ENCODE measurements at places on chromosomes 3 and 15.

DNA sequence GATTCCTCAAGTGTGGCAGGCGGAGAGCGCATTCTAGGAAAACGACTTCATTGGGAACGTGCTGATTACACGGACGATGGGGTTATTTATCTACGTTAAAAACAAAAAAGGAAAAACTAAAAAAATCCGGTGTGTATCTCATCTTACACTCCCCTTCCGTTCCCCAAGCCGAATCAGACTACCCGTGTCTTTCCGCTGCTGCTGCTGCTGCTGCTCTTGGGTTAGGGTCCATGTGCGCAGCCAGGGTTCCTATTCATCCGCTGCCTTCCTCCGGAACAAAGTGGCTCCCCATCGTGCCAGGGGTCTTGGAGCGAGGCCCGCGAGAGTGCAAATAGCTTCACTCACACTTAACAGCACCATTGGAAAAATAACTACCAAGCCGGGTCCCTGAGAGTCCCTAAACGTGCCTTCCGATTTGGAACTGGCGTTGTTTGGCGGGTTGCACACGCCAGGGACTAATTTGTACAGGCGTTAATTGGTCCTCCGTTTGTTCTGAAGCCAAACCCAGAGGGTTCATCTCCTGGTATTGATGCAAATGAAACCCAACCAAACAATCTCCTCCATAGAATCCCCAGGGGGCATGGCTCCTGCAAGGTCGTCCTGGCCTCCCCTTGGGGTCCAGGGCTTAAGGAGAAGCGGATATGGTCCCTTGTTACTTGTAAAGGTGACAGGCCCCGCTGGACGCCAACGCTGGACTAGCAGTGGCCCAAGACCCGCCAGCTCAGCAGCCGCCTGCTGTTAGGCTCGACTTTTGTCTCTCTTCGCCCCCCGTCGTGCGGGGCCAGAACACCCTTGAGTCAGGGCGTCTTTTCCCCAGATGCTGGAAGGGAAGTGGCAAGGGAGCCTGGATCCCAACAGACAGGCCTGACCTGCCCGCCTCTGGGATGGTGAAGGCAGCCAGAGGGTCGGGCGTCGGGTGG, 11.0 kb upstream of the ONECUT1 start:
- no peak for DNase-seq

DNA sequence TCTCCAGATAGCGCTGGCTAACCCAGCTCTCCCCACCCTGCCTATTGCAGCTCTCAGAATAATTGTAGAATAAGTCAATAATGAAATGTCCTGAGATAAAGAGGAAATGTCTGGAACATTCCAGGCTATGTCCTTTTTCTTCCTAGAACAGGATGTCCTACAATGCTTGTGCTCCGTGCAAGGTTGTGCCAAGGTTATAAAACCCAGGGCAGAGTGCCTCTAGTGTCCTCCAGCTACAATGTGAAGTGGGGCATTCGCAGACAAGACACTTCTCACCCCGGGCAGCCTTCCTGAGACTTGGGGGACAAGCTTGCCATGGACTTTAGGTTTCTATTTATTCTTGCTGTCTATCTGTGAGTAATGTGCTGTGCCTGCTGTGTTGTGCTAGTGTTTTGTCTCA, 900.6 kb downstream of the TUSC7 start:
- DNase-seq = no peak

DNA sequence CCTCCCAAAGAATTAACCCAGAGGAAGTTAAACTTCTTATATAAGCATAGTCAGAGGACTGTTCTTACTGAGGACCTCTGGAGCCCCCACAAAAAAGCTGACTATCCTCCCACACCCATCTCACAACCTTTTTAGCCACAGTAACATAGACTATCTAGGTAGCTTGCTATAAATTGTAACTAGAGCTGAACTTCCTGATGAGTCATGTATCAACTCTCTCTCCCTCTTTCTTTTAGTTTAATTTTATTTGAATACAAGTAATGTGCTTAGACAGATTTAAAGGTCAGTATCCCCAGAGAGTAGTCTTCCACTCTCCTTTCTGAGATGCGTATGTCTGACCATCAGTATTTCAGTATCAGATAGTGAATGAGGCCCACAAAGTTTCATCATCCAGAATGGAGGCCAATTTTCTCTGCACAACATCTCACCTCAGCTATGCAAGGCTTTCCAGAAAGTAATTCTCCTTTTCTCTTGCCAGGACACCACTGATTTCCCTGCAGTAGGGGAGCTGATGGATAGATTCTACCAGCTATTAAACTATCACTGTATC, 104.0 kb upstream of the MYRIP start:
- no peak for DNase-seq

DNA sequence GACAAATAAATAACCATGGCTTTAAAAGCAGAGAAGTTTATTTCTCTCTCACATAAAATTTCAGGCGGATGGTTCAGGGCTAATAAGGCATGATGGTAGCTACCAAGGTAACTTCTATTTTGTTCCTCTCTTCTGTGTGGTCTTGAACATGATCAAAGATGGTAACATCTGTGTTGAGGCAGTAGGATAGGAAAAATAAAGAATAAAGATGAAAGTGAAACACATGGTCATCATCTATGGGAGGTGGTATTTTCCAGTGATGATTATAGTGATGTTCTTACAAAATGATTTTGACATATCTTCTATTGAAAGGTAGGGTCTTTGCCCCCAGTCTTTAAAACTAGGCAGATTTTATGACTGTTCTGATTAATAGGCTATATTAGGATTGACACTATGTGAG, 14.2 kb upstream of the SST start:
- DNase-seq = no peak

GRCh38 chr3:42732196-42732828, 29.7 kb upstream of the HHATL start:
- DNase-seq = no peak

Data from CD8-positive, alpha-beta T cell (primary cell).